ENCODE measurements at places on chromosomes 2 and 18.
A peak's percentile ranks its signal among the peaks of the same experiment; 100 is the strongest.

GRCh38 chr2:230721712-230722111 lies 9.1 kb downstream of the CAB39 start:
- peak; percentile 70 for DNase-seq

GRCh38 chr2:202031246-202031951 lies 2.3 kb upstream of the FZD7 start:
- no peak for DNase-seq

GRCh38 chr2:55063713-55064323 lies 13.6 kb upstream of the RTN4 start:
- no peak for DNase-seq

DNA sequence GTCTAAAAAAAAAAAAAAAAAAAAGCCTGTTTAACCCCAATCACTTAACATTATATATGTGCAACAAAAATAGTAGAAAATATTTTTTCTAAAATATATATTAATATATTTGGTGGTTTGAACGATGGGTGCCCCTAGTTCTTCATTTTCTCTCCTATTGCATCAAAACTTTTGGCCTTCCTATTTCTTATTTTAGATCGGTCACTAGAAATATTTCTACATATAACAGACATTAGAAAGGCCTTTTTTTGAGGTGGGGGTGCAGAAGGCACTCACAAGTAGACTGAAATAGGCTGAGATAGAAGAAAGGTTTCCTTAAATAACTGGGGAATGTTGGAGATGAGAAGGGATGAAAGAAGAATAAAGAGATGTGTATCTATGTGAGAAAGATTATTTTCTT lies 49.3 kb upstream of the AP1S3 start:
- DNase-seq, result no peak
